ENCODE measurements at places on chromosomes 3 and 15.

- no peak for DNase-seq
Observed at GRCh38 chr3:51988286-51989146, 5.2 kb downstream of the ACY1 start.

DNA sequence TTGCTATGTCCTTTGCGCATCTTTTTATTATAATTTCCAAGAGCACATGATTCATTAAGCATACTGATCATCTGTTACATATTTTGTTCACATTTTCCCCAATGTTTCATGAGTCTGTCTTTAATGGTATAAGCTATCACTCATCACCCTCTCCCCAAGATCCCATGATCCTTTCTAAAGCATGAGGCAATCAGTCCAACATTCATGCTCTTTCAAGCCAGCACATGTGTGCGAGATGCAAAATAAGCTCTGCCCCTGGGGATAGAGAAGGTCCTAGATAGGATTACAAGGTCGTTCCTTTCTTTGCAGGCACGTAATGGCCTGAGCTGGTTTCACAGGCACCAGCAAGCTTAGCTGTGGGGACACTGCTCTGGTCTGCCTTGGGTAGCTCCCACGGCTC, 32.2 kb upstream of the B3GNT5 start:
- DNase-seq = no peak

GRCh38 chr15:48177383-48177765, 721 bp downstream of the MYEF2 start:
- DNase-seq = no peak

DNA sequence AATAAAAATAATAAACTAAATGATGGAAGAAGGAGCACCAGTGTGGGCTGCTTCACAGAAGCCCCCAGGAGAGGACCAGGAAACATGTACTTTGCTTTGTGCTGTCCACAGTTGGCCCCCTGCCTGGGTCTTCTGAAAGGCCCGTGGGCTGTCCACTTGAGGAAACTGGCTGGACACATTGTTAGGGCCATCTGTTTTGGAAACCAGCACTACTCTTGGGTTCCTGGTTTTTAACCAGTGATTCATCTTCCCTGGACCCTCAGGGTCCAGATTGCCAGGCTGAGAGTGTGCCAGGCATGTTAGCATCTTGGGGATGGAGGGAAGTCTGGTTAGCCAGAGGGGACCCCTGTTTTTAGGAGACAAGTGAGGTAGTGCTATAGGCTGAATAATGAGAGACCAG, 297.2 kb upstream of the C2CD4B start:
- no peak for DNase-seq

DNA sequence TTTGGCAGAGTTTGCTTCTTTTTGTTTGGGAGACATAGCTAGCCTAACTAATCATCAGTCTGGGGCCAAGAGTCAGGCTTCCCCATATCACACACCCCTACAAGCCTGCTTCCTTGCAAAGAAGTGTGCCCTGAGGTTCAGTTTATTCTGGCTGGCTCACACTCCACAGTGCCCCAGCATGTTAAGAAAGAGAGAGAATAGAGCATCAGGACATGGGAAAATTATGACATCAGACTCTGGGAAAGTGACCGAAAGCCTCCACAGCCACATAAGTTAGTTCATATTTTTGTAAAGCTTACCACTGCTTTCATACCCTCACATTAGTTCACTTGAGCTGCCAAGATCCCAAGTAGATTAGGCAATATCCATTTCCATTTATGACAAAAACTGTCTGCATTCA, 63.0 kb upstream of the CFAP161 start:
- DNase-seq = no peak

GRCh38 chr3:68705695-68706094, 226.7 kb downstream of the TAFA4 start:
- no peak for DNase-seq

GRCh38 chr3:100503448-100503847, 11.0 kb downstream of the TMEM45A start:
- DNase-seq = no peak

- no peak for DNase-seq
Observed at GRCh38 chr3:134753999-134754742, 40.9 kb upstream of the EPHB1 start.

DNA sequence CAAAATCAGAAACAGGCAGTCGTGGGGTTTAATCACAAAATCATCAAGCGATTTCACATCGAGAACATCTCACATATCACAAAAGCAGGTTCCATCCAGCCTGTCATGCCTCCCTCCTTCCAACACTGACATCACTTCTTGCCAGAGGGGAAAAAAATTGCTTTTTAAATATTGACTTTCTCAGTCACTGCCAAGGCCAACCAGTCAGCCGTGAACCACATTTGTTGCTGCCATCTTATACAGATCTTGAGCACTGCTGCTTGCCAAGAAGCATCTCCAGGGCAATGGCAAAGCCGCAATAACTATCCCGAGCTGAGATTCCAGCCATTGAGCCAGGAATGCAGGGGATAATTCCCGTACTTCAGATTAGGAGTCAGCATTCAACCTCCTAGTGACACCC, 174.6 kb downstream of the ANXA2 start:
- DNase-seq = no peak

DNA sequence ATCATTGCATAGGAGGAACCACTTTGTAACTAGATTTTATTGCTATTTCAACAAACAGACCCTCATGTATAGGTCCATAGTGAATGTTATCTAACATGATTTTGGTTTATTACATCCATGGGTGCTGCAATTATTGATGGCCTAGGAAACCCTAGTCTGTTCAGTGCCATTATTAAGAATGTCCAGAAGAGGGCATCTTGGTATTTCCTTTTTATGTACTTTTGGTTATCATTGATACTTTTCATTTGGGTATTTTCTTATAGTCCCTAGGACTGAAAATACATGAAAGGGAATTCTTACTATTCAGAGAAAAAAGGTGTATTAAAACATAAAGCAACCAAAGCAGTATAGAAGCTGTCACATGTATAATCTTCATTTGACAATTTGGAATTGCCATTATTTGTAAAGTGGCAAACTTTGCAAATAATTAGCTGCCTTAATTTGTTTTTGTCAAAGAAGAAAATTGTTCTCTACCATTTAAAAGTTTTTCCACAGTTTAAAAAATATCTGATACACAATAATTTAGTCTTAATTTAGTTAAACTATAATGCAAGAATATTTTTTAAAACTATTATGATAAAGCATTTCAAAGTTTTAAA, 48.7 kb downstream of the CNOT10 start:
- no peak for DNase-seq

GRCh38 chr3:13009132-13009945, 63.9 kb downstream of the IQSEC1 start:
- no peak for DNase-seq

Data from NCI-H1048 (cell line).